Stimulated activated CD8-positive, alpha-beta memory T cell treated with anti-CD3 and anti-CD28 coated beads, Interleukin-4, amount 100 ng/mL, for 24 hours (primary cell): ENCODE measurements at places on chromosomes 1 and 21.

DNA sequence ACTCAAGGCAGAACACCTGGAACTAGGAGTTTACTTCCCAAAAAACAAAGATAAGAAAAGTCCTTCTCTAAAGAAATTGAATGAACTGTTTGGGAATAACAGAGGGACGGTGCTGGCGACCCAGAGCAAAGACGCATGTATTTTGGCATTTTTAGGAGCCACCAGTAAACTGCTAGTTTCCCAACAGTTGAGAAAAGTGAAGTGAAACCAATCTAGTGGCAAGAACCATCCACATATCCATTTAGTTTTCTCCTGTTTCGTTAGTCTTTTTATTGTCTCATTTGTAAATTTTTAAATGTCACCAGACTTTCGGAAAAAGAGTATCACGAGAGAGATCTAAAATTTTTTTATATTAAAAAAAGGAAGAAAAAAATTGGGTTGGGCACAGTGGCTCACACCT, 30.2 kb downstream of the ODF2L start:
- DNase-seq: no peak

- DNase-seq: no peak
Measured at GRCh38 chr1:235864931-235865525, 1.7 kb downstream of the LYST start.

DNA sequence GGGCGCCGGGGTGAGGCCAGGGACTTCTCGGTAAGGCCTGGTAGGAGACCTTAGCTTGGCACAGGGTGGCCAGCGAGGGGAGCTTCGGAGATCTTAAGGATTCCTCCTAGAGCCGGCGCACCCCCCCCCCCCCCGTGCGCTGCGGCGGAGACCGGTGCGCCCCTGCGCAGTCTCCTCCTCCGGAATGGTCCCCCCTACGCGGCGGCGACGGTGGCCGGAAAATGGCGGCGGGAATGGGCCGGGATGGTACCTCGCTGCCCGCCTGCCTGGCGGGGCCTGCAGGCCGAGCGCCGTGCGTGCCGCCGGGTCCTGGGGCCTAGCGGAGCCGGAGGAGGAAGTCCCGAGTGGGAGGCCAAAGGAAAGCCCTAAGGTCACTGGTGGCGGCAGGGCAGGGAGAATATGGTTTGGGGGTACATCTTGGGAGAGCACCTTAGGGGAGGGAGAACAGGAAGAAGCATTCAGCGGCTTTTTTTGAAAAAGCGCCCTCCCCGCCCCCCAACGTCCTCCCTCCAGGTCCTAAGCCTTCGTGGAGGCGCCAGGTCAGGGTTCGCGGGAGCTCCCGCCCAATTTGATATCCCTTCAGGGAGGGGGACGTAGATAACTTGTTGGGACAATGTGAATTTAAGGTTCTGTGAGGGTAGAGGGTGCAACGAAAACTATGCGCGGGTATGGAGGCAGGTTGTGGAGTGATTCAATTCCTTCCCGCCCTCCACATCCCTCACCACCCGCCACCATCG, 429 bp downstream of the SRRM1 start:
- DNase-seq: peak; percentile 39

DNA sequence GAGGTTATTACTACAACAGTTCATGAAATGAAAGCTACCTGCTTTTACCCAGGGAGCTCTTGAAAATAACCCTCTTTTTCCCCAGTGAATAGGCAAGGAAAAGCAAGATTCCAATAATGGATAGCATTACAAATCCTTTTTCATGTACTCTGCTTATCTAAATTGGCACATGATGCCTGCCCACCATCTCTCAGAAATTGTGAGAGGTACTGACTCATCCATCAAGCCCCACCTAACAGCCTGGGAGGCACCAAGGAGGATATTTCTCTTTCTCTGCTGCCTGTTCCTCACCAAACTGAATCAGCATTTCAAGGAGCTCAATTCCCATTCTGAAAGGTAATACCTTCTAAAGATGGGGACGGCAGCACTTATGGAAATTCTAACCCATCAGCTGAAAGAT, 34.4 kb downstream of the PALMD start:
- no peak for DNase-seq

GRCh38 chr1:218112862-218113261, 172.2 kb upstream of the RRP15 start:
- no peak for DNase-seq

GRCh38 chr1:59845091-59845490, 30.3 kb downstream of the HOOK1 start:
- no peak for DNase-seq

DNA sequence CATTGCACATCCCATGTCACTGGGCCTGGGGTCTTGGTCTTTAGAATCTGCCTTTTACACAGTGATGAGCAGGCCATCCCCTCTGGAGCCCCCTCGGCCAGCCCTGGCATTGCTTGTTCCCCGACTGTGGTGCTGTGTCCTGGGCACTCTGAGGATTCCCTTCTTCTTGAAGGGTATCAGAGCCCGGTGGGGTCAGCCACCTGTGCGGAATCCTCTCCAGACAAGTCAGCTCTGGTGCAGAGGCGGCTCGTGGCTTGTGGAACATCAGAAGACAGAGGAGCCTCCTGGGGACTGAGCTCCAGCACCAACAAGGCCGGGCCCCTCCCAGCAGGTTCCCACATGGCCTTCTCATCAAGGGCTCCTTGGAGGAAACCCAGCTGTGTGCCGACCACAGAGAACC, 57.9 kb upstream of the AJAP1 start:
- no peak for DNase-seq

DNA sequence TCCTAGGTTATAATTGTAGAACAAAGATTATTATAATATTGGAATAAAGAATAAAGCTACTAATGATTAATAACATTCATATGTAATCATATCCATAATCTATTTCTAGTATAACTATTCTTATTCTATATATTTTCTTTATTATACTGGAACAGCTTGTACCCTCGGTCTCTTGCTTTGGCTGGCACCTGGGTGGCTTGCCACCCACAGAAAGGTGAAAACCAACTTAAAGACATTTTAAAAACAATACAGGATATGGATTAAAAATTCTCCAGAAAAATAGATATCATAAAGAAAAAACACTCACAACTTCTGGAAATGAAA, 80.0 kb upstream of the PRRC2C start:
- no peak for DNase-seq

DNA sequence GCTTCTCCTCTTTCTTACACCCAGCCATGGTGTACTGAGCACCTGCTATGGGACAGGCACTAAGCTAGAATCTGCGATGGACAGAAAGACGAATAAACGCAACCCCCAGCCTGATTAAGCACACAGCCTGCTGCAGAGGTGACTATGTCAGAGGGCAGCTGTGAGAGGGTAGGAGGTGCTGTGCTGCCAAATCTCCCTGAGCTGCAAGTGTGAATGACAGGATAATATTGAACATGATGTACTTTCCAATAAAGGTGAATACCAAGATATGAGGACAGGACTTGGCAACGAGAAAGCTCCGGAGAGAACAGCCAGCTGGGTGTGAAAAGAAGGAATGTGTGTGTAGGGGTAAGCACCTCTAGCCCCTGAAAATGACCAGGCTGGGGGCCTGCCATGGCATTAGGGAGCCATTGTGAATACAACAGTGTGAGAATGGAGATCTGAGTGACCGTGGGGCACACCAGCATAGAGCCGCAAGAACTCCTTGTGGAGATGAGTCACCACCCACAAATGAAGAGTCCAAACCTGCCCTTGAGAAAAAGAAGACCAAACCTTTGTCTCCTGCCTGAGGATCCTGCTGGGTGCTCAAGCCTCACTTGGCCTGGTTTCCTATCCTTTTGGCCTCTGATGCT, 83.0 kb upstream of the ATF3 start:
- DNase-seq: no peak

GRCh38 chr1:107464827-107465226, 324.0 kb downstream of the NTNG1 start:
- no peak for DNase-seq

- no peak for DNase-seq
Measured at GRCh38 chr1:86423873-86424272, at the start of gene CLCA2. TSS of gene CLCA2 (plus strand) at chr1:86424171. CDS start at chr1:86424248, 77 bp downstream.

- DNase-seq: no peak
Measured at GRCh38 chr1:3925256-3925655, 25.2 kb upstream of the C1orf174 start.

GRCh38 chr1:10698726-10699469, 97.5 kb downstream of the CASZ1 start:
- DNase-seq: no peak

DNA sequence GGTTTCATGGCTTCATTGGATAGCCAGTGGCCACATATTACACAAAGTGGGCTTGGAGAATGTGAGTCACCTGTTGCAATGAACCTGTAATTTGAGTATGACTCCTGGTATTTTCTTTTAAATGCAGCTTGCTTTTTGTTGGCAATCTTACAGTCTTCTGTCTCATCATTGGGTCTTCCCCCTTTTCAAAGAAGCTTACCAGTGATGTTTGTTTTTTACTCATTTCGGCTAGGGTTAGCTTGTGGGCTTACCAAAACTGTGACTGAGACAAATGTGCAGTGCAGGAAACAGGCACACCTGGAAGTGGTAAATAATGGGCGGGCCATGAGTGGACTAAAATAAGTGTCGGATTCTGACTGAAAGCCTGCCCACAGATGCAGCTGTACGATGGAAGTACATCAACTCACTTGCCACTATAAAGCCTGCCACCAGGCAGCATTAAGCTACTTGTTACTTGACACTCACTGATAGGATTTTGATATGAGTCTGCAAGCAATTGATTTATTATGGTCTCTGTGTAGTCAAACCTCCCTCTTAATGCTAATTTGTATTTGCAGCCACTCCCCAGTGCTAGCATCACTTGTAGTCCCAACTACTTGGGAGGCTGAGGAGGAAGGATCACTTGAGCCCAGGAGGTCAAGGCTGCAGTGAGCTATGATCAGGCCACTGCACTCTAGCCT, 4.2 kb downstream of the HHAT start:
- DNase-seq: peak; percentile 19

- no peak for DNase-seq
Measured at GRCh38 chr1:51968632-51969031, 21.9 kb downstream of the RAB3B start.

GRCh38 chr1:30855686-30856259, 52.8 kb downstream of the SDC3 start:
- DNase-seq: no peak

DNA sequence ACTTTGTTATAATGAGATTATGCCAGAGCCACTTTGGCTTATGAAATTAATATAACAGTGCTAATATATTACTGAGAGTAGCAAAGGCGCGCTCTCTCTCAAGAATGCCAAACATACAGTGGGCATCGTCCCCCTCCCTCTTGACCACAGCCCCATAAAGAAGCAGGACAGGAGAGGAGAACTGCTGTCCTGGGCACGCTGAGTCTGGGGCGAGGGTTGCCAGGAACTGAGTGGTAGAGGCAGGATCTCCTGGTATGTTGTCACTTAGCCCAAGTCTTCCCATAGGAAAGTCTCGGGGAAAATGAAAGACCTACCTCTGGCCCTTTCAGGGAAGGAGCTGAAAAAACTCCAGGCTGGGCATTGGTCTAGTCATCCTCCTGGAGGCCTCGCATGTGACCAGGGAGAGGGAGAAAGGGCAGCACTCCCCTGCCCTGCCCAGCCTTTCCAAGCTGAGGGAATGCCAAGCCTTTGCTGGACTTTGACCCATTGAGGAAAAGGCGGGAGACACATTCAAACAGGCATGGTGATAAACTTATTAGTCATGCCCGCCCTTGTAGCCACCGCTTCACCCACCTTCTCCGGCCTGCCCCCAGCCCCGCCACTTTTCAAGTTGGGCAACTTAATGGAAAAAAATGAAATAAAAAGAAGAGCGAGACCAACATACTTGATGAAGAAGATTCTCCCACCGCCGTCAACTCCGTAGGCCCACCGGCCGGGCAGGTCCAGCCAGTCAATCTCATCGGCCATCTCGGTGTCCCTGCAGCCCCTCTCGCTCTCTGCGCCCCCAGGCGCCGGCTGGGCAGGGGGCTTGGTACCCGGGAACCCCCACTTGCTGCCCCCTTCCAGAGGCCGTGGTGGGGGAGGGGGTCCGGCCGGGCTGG, 17.4 kb upstream of the PLEKHA6 start:
- DNase-seq: no peak

DNA sequence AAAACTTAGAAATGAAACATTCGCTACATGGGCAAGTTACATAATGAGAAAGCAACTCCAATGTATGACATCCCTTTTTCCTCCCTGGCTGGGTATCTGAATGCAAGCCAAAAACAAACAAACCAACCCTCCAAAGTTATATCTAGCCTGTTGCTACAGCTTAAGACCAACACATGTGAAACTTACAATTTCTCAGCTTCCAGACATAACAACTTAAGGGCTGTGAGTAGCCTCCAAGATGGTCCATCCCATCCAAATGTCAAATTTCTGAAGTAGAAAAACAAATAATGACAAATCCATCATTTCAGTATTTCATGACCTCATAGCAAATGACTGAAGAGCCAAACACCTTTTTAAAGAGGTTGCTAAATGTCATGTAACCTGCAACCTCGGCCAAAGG, 19.9 kb downstream of the SETD4 start:
- DNase-seq: no peak

DNA sequence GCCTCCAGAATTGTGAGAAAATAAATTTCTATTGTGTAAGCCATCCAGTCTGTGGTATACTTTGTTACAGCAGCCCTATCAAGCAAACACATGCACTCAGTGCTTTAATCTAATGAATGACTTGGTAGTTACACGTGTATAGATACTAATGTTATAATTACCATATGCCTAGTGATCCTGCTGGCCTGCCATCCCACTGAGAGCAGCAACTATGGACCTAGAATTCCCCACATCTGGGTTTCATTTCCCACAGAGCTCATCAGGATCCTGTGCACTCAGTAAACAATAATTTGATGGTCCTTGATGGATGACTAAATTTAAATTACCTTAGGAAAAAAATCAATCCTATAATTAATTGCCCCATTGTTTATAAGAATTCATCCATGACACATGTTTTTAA, 86.5 kb upstream of the RGS1 start:
- DNase-seq: no peak

DNA sequence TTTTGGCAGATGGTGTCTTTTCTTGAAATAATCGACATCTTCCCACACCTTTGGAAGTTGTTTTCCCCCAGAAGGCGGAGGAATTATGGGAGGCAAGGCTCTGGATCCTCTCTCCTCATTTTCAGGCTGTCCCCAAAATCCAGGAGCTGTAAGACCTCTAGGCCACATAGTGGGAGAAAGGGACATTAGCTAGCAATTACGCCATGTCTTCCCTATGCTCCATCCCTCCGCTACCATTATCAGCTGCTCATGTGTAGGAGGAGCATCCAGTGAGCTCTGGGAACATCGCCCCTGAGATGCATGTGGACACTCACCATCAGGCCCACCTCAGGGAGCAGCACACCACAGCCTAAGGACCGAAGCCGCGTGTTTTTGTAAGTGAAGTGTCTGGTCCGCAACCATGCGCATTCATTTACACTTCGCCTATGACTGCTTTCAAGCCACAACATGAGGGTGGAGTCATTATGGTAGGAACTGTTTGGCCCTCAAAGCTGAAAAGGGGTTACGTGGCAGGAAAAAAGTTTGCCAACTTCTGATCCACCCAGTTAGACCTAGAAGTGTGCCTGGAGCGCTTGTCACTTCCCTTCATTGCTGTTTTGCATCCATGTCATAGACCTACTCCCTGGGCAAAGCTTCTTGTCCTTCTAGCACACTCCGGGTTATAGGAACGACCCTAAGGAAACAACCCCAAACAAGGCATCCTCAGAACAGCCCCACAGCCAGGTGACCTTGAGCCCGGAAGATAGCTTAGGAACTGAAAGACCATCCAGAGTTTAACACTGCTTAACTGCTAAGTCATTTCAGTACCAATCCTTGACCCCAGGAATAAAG, 85.5 kb downstream of the C1orf94 start:
- DNase-seq: no peak
